ENCODE measurements at places on chromosomes 11 and 22. TPM values are rescaled to one million over a fixed set of nuclear protein-coding genes. Genes with fewer than 3 reads are reported as not detected.
A peak's percentile ranks its signal among the peaks of the same experiment; 100 is the strongest.

DNA sequence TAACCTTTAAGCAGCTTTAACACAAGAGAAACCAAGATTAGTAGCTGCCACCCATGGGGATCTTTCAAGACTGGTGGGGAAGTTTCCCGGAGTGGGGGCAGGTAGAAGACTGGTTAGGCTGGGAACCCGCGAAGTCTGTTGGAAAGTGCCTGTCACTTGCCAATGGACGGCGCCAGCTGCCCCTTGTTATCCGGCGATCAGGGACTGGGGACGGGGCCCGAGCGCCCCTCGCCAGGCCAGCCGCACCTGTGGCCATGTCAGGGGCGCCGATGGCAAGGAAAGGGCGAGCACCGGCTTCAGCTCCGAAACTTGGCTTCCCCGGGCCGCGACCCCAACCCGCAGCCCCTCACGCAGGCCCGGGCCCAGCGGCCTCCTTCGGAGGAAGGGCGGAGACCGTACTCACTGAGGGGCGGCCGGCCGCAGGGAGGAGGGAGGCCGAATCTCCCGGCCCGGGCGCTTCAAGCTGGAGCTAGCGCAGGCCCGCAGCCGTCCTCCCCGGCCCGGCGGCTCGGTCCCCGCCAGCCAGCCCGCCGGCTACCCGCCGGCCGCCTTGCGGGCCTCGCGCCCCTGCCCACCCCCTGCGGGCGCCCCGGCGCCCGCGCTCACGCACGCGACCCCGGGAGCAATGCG, 539 bp downstream of the EIF4ENIF1 start:
- H3K36me3 ChIP-seq: peaks cover 5% of the 10 kb centered on the region
- DNase-seq: peak; percentile 74
- H3K4me3 ChIP-seq: peak overlapping the region; percentile 73
- peaks cover 9% of the 10 kb centered on the region for H3K4me1 ChIP-seq

DNA sequence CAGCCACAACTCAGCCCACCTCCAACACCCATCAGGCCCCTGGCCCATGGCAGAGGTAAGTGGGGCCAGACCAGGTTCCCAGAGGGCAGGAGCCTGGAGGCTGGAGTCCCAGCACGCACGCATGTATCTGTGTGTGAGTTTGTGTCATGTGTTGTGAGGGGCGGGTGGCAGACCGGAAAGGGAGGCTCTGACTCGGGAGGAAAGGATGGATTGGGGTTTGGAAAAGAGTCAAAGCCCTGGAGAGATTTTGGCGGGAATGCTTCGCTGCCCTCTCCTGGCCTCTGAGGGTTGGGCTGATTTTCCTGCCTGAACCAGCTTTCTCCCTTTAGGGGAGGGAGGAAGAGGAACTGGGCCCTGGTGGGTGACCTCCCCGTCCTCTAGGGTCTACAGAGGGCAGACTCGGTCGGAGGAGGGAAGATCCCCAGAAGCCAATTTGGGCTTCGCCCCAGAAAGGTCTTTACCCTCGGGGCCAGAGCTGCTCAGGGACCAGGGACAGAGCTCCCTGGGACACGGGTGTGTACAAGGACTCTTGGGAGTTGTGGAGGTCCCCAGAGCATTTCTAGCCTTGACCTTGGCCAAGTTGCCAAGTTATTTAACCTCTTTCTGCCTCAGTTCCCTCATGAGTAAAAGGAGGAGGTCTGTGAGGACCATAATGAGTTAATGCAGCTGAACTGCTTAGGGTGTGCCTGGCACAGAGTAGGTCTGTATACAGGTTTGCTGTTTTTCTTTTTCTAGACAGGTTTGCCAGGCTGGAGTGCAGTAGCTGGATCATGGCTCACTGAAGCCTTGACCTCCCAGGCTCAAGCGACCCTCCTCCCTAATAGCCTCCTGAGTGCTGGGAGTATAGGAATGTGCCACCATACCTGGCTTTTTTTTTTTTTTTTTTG, 6.9 kb downstream of the C11orf68 start:
- no peaks in the 10 kb centered on the region for H3K36me3 ChIP-seq
- peak overlapping the region; percentile 5 for H3K27ac ChIP-seq
- no peak overlapping the region for H3K4me3 ChIP-seq
- H3K4me1 ChIP-seq: no peaks in the 10 kb centered on the region

The HOATZ gene
- polyA plus RNA-seq: not detected

The CNIH2 gene
- not detected for polyA plus RNA-seq

- H3K4me1 ChIP-seq: no peaks in the 10 kb centered on the region
- H3K27ac ChIP-seq: no peak overlapping the region
- H3K36me3 ChIP-seq: no peaks in the 10 kb centered on the region
- DNase-seq: no peak
Observed at GRCh38 chr11:124551189-124551588, 7.7 kb upstream of the OR8B12 start.

DNA sequence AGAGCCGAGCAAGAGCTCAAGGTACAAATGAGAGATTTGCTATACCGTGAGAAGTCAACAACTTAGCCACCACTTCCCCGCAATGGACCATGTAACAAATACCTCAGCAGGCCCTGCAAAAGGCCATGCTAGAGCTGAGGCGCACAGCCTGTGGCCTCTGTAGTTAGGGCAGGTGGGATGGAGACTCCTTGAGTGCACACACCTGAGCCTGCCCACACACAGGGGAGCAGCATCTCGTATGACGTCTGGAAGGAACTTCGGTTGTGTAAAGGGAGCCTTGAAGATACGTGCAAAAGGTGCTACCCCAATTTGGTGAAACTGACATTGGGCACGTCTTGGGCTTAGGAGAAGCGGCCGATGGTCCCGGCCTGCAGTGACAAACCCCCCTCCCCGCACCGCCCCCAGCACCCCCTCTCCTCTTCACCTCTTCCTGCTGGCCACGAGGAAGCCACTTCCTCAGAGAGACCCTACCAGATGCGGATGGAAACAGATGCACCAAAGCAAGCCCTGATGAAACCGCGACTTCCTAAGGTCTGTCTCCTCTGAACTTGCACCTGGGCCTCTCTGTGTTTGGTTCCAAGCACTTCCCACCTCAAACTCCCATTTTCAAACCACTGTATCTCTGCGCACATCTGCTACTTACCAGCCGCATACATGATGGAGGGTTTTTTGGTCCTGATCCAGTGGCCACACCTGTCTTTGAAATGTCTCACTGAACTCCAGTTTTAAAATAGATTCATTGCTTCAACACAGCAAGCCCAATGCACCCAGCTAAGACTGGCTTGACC, 10.6 kb downstream of the CDPF1 start:
- H3K36me3 ChIP-seq: peaks cover 24% of the 10 kb centered on the region
- no peak for DNase-seq
- no peaks in the 10 kb centered on the region for H3K4me1 ChIP-seq
- no peaks in the 10 kb centered on the region for H3K27me3 ChIP-seq
- no peak overlapping the region for H3K27ac ChIP-seq
